ENCODE measurements at places on chromosomes 7 and 10.
A peak's percentile ranks its signal among the peaks of the same experiment; 100 is the strongest.

DNA sequence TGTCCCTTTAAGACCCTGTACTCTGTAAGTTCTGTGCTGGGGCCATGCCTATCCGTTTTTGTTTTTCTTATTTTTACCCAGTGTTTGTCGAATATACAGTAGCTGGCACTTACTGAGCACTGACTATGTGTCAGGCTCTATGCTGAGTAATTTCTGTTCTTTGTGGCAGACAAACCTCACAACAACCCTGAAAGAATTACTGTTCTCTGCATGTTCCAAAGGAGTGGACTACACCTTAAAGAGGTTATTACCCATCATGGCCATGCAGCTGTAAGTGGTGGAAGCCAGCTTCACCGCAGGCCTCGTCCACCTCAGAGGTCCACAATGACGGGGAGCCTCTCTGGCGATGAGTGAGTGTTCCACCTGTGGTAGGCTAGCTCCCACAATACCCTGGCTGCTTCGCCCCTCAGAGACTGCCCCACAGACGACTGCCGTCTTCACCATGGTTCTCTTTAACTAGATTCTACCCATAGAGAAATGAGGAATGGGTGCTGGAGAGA is 30.1 kb upstream of the RBM20 start:
- no peak for DNase-seq

- DNase-seq = peak; percentile 97
Measured at GRCh38 chr7:22561321-22561811, 61.4 kb upstream of the STEAP1B start.

- no peak for DNase-seq
Measured at GRCh38 chr10:110499796-110500514, 2.2 kb downstream of the DUSP5 start.

- no peak for DNase-seq
Measured at GRCh38 chr7:131733604-131734003, 177.2 kb upstream of the PODXL start.

DNA sequence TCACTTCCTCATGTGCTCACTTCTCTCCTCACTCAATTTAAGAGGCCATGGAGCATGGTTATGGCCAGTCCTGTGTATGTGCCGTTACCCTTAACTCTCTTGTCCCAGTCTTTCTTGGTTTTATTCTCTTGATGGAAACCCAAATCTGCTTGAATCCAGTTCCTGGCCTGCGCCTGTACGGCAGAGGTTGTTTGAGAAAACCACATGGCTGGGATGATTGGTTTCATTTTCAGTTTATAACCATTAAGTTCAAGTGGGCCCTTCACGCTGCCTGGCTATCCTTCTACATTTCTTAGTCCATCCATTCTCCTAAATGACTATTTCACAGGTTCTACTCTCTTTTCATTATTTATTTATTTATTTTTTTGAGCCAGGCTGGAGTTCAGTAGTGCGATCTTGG is 1.6 kb upstream of the ZNF239 start:
- DNase-seq = no peak

- DNase-seq = no peak
Measured at GRCh38 chr10:117165538-117166417, 27.7 kb upstream of the VAX1 start.

GRCh38 chr10:51786684-51787035 is 87.3 kb upstream of the CSTF2T start:
- no peak for DNase-seq

GRCh38 chr10:49783645-49784044 is 21.5 kb upstream of the OGDHL start:
- no peak for DNase-seq

GRCh38 chr7:3200504-3200903 is 100.5 kb upstream of the SDK1 start:
- no peak for DNase-seq

GRCh38 chr10:4623200-4623599 is 202.8 kb upstream of the AKR1E2 start:
- no peak for DNase-seq

DNA sequence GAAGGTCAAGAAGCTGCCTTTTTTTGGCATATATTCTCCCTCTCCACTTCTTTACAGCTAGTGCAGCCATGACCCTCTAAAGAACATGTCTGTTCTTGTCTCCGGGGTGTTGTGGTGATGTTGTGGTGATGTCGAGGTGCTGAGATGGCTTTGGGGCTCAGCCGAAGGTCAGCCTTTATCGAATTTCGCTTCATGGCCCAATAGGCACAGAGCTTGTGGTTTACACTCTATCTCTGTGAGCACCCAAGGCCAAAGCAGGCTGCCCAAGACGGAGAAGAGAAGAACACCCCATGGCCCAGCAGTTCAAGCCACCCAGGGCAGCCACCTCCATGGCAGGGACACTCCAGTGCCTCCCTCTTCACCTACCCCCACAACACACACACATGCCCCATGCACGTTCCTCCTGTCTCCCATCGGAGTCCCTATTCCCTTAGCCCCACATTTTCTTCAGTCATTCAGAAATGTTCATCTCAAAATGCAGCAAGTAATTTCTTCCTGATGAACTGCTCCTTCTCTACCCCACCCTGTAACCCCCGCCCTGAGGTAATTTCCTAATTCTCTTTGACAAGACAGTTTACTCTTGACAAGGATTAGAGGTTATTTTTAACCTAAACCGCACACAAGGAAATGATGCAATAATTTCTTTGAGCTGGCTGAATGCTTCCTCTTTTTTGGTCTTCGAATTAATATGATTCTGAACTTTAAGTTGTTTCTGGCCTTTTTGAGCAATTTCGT is 18.6 kb upstream of the ADRB1 start:
- DNase-seq = no peak

GRCh38 chr7:20596653-20597052 is 18.8 kb upstream of the ABCB5 start:
- peak; percentile 50 for DNase-seq

- no peak for DNase-seq
Measured at GRCh38 chr7:136294977-136295376, 317.8 kb upstream of the MTPN start.

DNA sequence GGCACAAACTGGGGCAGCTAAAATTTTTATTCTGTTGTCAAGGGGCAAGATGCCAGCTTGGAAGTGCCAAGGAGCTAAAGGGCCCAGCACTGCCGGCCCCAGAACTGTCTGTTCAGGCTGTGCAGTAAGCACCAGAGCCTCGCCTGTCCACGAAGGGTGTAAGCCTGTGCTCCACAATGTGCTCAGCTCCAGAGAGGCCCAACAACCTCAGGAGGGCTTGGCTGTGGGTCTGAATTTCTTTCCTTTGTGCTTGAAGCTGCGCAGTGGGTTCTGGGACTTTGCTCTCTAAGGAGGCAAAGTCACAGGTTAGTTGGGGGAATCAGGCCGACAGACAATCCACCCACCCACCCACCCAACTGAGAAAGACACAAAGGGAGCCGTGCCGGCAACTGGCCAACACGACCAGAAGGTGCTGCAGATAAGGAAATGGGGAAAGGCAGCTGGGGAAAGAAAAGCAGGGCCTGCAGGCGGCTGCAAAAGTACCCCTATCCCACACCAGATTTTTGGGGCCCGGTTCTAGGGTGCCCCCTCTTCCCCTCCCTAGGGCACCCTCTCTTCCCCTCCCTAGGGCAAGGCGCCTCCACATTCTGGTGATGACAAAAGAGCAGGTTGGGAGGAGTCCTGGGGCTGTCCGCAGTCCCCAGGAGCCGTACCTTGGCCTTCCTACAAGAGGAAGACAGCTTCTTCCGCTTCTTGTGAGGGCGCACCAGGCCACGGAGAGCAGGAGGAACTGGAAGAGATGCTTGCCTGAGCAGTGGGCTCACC is 7.7 kb downstream of the DDX56 start:
- DNase-seq = no peak

DNA sequence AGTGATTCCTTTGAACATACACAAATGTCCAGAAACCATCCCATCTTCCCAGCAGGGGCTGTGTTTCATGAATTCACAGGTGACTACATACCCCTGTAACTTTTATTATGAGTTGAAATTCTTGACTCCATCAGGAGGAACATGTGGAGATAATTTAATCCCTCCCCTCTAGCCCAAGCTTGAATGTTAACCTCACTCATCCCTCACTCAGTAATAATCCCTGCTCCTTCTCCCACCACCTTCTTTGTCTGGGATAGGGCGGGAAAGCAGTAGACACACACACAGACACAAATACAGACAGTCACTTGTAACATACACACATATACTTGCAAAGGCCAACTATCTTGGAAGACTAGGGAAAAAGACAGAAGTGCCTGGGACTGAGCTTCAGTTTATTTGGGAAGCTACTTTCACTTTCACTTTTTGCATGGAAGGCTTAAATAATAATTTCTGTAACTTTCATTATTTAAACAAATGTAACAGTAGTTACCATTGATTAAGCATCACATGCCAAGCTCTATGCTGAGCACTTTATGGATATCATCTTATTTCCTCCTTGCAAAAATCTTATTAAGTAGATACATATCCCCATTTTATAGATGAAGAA is 7.3 kb downstream of the AASS start:
- no peak for DNase-seq

- no peak for DNase-seq
Measured at GRCh38 chr10:61632057-61632670, 30.6 kb upstream of the CABCOCO1 start.

DNA sequence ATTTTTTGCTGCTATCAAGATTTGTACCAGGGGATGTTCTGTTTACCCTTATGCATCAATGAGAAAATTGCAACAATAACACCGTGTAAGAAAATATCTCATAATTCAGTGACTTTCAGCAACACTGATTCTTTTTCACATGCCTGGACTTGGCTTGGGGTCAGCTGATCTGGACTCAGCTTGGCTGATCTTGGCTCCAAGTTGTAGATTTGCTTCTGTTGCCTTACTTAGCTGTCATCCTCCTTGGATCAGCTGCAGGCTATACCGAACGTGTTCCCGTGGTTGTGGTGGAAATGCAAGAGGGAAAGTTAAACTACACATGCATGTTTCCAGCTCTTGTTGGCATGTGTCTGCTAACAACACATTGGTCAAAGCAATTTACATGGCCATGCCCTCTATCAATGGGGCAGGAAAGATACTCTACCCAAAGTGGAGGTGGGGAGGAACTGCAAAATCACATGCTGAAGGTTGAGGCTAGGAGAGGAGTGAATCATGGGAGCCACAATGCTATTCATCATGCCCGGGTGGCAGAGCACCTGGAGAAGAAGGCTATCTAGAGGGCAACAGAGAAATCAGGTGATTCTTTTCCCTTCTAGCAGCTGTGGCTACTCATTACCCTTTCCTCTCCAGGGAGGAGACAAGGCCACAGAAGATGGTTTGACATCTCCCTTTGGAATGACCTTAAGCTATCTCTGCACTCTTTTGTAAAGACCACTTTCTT is 1276.3 kb upstream of the AUTS2 start:
- DNase-seq = no peak

DNA sequence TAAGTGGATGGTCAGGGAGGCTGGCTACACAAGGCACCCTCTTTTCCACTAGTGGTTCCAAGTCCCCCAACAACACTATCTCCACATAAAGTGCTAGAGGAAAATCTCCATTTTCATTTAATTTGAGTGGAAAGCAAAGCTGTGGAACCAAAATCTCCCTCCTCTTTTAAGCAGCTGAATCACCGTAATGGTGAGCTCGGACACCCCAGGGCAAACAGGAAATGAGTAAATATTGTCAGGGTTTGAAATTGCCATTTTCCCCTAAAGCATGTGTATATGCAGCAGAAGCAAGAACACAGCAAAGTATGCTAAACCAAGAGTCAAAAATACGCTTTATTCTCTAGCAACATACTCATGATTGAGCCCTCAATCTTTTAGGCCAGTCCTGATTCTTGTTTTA is 143.7 kb downstream of the GPAM start:
- no peak for DNase-seq

DNA sequence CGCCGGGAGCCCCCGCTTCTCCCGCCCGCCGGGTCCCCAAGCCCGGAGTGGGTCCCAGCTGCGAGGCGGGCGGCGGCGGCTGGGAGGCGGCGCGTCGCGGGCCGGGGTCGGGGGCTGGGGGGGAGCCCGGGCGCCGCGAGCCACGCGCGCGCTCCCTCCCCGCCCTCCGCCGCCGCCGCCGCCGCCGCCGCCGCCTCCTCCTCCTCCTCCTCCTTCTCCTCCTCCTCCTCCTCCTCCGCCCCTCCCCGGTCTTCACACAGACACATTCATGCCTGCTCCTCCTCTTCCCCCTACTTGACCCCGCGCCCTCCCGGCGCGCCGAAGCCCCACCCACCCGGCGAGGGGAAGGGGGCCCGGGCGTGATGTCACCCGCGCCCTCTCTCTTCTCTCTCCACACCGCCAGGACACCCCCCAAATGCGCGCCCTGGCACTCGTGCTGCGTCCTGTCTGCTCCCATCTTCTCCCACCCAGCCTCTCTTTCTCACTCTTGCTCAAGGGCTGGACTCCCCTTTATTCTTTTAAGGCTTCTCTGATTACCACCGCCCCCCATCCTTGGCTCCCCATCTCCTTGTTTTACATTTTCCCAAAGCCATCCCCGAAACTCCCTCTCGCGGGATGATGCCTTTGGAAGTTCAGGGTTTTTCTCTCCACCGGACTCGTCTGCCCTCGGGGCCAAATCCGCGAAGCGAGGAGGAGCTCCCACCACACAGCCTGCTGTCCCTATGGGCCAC is 967 bp upstream of the GLI3 start:
- no peak for DNase-seq

DNA sequence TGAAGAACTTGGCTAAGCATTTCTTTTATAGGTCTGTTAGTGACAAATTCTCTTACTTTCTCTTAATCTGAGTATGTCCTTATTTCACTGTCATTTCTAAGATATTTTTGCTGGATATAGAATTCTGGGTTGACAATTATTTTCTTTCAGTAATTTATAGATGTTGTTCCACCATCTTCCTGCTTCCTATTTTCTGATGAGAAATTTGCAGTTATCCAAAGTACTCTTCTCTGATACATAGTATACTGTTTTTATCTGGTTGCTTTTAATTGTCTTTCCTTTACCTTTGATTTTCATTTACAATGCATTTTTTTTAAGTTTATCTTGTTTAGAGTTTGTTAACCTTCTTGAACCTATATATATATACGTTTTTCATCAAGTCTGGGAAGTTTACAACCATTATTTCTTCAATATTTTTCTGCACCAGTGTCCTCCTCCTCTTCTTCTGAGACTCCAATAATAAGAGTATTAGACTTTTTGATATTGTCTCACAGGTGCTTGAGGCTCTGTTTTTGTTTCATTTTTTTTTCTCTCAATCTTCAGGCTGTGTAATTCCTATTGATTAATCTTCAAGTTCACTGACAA is 101.6 kb upstream of the INSIG1 start:
- DNase-seq = no peak

GRCh38 chr10:45566415-45566814 is 106.2 kb downstream of the ZFAND4 start:
- no peak for DNase-seq

GRCh38 chr7:19464241-19464640 is 244.6 kb downstream of the POLR1F start:
- no peak for DNase-seq

GRCh38 chr7:94971051-94971867 is 63.9 kb downstream of the PPP1R9A start:
- DNase-seq = peak; percentile 17

- DNase-seq = no peak
Measured at GRCh38 chr10:71606257-71607081, 113.1 kb downstream of the C10orf105 start.

GRCh38 chr7:156833312-156833711 is 59.7 kb downstream of the LMBR1 start:
- no peak for DNase-seq

- no peak for DNase-seq
Measured at GRCh38 chr7:150321788-150322113, 1.4 kb upstream of the LRRC61 start.

Measured in GM04504 (cell line).